ENCODE measurements at places on chromosomes 13 and 19.

DNA sequence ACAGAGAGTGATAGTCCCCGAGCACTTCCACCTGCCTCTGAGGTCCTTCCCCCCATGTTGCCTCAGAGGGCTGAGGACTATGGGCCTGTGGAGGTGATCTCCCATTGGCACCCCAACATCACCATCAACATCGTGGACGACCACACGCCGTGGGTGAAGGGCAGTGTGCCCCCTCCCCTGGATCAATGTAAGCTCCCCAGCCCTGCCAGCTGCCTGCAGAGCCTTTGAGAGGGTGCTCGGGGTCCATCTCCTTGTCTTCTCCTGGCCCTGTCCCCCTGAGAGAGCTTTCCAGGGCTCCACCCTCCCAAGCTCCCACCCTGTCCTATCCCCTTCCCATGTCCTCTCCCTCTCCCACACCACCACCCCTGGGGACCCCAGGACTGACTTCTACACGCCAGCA lies 14.9 kb upstream of the RELB start:
- no peak for DNase-seq

GRCh38 chr13:46184277-46184699 lies 2.3 kb upstream of the LCP1 start:
- DNase-seq = peak; percentile 61

DNA sequence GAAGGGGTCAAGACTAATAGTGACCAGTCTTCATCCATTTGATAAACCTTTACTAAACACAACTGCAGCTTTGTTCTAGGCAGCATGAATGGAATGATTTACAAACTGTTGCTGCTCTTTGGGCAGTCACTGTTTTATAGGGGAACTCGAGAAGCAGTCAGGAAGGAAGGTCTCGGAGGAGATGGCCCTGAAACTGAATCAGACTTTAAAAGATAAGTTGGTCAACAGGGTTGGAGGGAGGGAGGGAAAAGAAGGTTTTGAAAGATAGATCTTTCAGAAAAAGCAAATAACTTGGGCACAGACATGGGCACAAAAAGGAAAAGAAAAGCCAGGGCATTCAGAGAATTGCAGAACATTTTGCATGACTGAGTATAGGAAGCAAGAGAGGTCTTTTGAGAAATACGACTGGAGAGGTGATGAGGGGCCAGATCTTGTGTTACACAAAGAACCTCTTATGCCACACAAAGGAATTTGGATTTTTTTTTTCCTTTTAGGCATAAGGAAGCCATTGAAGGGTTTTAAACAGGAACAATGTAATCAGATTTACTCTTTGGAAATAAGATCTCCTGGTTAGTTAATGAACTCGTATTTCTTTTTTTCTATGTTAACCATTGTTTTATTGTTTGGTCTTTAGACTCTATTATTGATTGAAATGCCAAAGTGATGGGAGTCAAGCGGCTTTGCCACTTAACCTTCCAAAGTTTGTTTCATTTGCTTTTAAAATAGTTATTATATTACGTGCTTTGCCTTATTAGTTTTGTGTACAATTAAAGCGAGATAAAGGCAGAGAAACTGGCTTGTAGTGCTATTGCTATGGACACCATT lies 37.5 kb upstream of the SACS start:
- no peak for DNase-seq

GRCh38 chr13:30466358-30466714 lies 600 bp upstream of the HMGB1 start:
- no peak for DNase-seq

- DNase-seq = no peak
These were observed 3.9 kb upstream of the TMPRSS9 start for GRCh38 chr19:2356036-2356646.

DNA sequence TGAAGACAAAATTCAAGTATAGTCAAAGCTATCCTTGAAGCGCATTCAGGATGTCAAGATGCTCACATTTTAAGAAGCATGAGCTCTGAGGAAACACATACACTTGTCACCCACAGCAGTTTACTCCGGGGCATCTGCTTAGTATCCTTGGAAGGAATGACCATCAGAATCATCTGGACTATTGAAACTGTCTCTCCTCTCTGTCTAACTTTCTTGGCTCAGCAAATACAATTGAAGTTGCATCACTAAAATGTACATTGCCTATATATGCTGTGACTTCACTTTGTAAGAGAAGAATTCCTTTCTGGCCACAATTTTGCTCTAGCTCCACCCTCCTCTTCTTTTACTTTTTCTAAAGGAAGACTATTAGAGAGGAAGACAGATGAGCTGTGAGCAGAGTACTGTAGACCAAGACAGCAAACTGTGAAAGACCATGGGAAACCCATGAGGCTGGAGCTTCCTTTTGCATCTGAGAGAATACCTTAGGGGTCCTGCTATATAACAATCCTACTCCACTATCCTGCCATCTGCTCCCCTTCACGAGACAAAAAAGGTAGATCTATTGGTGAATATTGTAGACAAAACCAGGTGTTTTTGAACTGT lies 906.3 kb downstream of the PCDH9 start:
- no peak for DNase-seq

DNA sequence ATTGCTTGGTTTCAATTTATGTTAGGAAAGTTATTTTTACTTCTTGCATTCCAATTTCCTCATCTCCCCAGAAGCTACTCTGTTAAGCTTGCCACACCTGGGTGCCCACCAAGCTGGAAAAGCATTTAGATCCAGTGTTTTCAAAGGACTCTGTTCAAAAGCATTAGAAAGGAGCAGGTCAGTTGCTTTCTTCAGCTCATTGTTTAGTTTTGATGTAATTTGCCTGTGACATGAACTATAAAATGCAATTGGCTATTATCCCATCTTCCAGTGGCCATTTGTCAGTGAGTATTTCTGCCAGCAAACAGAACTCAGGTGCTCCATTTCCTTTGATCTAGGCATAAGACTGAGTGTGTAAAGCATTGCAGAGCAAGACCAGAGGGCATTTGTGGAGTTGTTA lies 46.7 kb upstream of the RNF113B start:
- DNase-seq = no peak

GRCh38 chr19:39319892-39320248 lies 793 bp downstream of the LRFN1 start:
- DNase-seq = no peak

DNA sequence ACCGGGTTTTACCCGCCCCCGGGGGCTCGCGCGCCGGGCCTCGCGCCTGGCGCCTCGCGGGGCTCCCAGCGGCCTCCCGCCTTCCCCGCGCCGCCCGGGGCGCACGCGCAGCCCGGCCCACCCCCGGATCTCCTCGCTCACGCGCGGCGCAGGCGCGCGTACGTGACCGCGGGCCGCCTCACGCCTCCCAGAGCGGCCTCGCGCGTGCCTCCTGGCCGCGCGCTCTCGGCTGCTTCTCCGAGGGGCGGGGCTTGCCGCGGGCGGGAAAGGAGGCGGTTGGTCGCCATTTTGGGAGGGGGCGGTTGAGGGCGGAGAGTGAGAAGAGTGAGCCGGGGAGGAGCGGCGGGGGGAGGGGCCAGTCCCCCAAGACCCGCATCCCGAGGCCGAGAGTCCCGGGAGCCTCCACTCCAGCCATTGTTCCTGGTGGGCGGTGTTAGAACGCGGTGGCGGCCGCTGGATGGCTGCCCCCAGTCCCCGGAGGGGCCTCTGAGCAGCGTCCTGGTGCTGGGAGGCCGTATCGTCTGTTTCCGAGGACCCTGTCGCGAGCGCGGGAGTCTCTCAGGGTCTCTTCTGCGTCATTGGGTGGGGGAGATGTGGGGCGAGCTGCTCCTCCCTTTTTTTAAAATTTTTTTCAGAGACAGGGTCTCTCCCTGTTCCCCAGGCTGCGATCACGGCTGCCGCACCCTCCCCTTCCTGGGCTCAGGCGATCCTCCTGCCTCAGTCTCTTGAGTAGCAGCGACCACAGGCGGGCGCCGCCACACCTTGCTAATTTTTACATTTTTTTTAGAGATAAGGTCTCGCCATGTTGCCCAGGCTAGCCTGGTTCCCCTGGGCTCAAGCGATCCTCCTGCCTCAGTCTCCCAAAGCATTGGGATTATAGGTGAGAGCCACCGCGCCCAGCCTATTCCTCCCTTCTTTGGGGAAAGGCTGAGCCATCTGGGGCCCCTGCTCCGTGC lies at the start of gene ZNF541:
Gene ZNF541, minus strand, starts transcription at position 78 of the 956 bp plus-strand sequence. CDS start 17,292 bp downstream, outside the sequence.
- DNase-seq = peak; percentile 80

GRCh38 chr19:31127134-31127967 lies 221.9 kb downstream of the TSHZ3 start:
- DNase-seq = no peak

All from stimulated activated CD8-positive, alpha-beta memory T cell treated with anti-CD3 and anti-CD28 coated beads, Interleukin-7, amount 100 ng/mL, for 4 hours (primary cell).